ENCODE measurements at places on chromosomes 2 and 18. TPM values are rescaled to one million over a fixed set of nuclear protein-coding genes. Genes with fewer than 3 reads are reported as not detected.
A peak's percentile ranks its signal among the peaks of the same experiment; 100 is the strongest.

- no peaks in the 10 kb centered on the region for H3K4me1 ChIP-seq
- H3K27me3 ChIP-seq = no peaks in the 10 kb centered on the region
- no peak overlapping the region for H3K4me3 ChIP-seq
Measured at GRCh38 chr2:75495862-75496261, 64.9 kb downstream of the EVA1A start.

- no peak for DNase-seq
- no peaks in the 10 kb centered on the region for H3K27me3 ChIP-seq
- no peaks in the 10 kb centered on the region for H3K4me1 ChIP-seq
- H3K27ac ChIP-seq = no peak overlapping the region
- H3K4me3 ChIP-seq = no peak overlapping the region
Measured at GRCh38 chr2:151569167-151569566, 159.5 kb downstream of the RIF1 start.

DNA sequence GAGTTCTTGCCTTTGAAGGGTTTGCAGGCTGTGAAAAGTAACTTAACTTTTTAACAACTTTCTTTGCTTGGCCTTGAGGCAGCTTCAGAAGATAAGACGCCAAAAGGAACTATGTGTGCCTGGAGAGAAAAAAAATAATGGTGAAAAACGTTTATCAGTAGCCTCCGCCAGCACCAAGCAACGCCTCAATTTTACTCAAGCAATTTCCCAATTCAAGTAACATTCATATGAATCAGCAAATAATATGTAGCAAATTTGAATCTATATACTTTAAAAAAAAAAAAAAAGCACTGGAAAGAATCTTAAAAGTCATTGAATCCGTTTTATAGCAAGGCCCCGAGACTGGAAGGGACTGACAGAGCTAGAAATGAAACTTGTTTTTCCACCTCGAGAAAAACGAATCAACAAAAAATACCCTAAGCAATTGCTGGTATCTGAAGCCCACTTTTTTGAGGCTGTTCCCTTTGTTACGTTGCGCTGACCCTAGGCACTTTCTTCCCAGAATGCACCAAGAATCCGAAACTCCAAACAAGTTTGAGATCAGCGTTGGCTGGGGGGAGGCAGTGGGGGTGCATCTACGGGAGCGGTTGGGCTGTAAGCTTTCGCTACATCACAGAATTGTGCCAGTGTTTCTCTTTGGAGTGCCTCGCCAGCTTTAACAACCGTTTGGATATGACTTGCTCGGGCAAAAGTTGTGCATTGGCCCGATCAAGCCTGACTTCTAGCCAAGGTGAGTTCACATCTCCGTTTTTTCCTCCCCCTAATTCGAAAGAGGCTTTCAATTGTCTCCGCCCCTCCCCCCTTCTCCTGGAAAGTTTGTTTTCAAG, 2.7 kb upstream of the TGIF1 start:
- H3K36me3 ChIP-seq = peaks cover 21% of the 10 kb centered on the region
- peak overlapping the region; percentile 98 for H3K4me3 ChIP-seq
- peak overlapping the region; percentile 99 for H3K27ac ChIP-seq
- H3K4me1 ChIP-seq = peaks cover 13% of the 10 kb centered on the region
- H3K27me3 ChIP-seq = no peaks in the 10 kb centered on the region
- peak; percentile 50 for DNase-seq

DNA sequence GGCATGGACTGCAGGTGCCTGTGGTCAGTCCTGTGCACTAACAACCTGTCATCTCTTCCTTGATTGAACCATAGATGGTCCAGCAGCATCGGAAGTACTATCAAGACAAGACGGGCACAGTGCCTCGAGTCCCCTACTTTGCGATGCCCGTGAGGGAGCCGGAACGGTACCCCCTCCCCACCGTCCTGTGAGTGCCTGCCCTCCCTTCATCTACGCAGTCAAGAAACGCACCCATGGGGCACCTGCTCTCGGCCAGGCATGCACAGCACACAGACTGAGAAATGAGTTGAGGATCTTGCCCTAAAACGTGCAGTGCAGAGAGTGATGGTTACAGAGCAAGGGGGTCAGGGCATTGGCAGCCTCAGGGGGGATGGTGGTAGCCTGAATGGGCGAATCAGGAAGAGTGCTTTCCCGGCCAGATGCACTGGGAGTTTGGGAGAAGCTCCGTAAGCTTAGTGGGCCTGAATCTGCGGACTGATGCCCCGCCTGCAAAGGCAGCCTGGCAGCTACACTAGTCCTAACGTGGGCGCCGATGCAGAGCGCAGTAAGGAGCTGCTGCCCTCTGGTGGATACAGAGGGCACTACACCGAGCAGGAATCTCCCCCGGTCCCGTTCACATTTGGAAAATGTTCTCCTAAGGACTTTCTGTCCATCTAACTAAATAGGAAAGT, 63.6 kb downstream of the CIB4 start:
- no peak overlapping the region for H3K27ac ChIP-seq
- no peaks in the 10 kb centered on the region for H3K27me3 ChIP-seq
- no peaks in the 10 kb centered on the region for H3K4me1 ChIP-seq
- H3K36me3 ChIP-seq = no peaks in the 10 kb centered on the region

DNA sequence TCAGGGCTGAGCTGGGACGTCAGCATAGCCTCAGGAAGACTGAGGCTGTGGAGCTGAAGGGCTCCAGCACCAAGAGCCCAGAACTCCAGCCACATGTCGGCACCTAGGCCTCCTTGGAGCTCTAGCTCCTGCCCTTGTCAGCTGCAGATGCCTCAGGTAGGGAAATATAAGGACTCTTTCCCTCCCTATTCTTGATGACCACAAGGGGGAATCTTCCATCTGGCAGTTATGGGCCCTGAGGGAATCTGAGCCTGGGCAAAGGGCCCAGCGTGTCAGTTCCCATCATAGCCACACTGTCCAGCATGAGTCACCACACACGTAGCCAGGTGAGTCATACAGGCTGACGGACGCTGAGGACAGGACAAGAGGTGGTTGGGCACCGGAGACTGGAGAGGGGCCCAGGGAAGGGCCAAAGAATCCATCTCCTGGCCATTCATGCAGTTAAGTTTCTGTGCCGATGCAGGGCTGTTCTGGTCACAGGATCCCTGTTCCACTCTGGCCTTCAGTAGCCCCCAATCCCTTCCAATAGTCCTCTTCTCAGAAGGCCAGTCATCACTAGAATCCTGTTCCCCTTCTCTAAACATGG, 1.8 kb downstream of the MPV17 start:
- H3K36me3 ChIP-seq = peaks cover 6% of the 10 kb centered on the region
- peak overlapping the region; percentile 59 for H3K4me3 ChIP-seq
- H3K4me1 ChIP-seq = peaks cover 6% of the 10 kb centered on the region
- no peak overlapping the region for H3K27ac ChIP-seq

- H3K4me3 ChIP-seq = no peak overlapping the region
- no peaks in the 10 kb centered on the region for H3K36me3 ChIP-seq
- DNase-seq = no peak
- no peak overlapping the region for H3K27ac ChIP-seq
- no peaks in the 10 kb centered on the region for H3K4me1 ChIP-seq
Measured at GRCh38 chr2:43125090-43125998, 101.1 kb downstream of the ZFP36L2 start.

DNA sequence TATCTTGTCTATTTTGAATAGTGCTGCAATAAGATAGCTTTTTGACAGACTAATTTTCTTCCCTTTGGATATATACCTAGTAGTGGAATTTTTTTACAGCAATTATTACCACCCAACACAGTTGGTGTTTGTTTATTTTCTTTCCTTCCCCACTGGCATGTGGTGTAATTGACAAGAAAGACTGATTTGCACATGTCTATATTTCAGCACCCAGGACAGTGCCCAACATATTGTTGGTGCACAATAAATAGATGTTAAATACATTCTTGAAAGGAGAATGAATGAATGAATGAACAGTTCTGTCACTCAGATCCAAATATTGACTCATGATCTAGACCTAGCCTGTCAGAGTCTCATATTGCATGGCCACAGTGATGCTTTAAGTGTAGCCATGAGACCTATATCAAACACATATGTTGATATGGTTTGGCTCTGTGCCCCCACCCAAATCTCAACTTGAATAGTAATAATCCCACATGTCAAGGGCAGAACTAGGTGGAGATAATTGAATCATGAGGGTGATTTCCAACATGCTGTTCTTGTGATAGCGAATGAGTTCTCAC, 538.2 kb downstream of the NYAP2 start:
- no peaks in the 10 kb centered on the region for H3K27me3 ChIP-seq
- H3K4me3 ChIP-seq = no peak overlapping the region

Gene SH2D6
- total RNA-seq = 0.61 TPM

Measured in H9 (cell line).